ENCODE measurements at places on chromosomes 13 and 19. TPM values are rescaled to one million over a fixed set of nuclear protein-coding genes. Genes with fewer than 3 reads are reported as not detected.

Gene SGCG
- polyA plus RNA-seq: 70.9 TPM

Gene ZNF28
- polyA plus RNA-seq: 8.2 TPM

Gene KIR2DL1
- not detected for polyA plus RNA-seq

Gene ADAT3
- 2.4 TPM for polyA plus RNA-seq

Gene METTL21C
- polyA plus RNA-seq: 17.6 TPM

Gene TYROBP
- polyA plus RNA-seq: 14.7 TPM

Gene FBXL3
- polyA plus RNA-seq: 36.6 TPM

DNA sequence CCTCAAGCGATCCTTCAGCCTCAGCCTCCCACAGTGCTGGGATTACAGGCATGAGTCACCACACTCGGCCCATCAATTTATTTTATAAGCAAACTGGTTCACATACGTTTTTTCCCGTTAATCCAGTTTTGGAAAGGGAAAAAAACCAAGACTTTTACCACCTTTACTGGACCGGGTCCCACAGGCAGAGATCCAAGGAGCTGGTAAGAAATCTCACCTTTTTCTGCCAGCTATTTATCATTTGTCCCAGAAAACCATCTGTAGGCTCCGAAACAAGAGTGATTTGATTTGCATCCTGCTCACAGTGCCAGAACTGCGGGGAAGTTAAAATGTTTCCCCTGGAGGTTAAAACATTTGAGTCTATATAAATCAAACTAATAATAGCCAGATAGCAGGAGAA lies 6.3 kb upstream of the FUT2 start:
- no peak for DNase-seq

DNA sequence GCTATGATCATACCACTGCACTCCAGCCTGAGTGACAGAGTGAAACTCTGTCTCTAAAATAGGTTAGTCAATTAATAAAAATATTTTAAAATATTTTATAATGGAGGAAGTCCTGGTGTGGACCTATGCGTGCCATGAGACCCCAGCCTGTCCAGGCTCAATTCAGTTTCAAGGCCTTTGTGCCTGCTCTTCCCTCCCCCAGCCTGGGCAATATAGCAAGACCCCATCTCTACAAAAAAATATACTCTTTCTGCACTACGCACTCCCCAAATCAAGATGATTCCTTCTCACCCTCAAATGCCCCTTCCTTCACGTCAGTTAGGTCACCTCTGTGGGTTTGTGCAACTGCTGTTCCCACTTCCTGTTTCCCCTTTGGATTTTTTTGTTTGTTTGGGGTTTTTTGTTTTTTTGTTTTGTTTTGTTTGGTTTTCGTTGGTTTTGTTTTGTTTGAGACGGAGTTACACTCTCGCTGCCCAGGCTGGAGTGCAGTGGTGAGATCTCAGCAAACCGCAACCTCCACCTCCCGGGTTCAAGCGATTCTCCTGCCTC lies 1.4 kb upstream of the HSH2D start:
- DNase-seq: no peak

DNA sequence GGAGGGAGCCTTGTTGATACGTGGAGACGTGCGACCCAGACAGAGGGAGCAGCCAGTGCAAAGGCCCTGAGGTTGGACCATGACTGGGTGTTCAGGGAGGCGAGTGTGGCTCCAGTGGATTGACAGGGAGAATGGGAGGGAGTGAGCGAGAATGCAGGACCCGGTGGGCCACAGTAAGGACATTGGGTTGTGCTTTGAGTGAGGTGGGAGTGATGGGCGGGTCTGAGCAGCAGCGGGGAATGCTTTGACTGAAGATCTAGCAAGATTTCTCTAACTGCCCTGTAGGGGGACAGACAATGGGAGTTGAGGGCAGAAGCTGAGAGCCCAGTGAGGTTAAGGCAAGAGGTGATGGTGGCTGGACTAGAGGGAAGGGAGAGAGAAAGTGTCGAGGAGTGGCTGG lies 7.7 kb upstream of the NANOS2 start:
- DNase-seq: no peak

DNA sequence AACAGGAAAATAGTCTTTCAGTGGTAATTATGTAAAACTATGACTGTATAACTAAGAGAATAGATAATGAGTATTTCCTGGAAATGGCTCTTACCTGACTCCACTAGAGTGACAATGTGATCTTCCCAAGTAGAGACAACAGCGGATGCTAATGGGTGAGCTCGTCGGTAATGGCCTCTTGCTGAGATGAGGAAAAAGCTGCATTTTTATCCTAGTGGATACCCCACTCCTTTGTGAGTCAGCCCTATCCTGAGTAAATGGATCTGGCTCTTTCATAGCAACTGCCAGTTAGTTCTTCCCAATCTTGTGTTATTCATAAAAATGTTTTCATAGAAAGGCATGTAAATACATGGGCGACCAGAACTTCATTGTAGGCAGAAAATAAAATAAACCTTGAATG lies 299.5 kb downstream of the NALCN start:
- no peak for DNase-seq

DNA sequence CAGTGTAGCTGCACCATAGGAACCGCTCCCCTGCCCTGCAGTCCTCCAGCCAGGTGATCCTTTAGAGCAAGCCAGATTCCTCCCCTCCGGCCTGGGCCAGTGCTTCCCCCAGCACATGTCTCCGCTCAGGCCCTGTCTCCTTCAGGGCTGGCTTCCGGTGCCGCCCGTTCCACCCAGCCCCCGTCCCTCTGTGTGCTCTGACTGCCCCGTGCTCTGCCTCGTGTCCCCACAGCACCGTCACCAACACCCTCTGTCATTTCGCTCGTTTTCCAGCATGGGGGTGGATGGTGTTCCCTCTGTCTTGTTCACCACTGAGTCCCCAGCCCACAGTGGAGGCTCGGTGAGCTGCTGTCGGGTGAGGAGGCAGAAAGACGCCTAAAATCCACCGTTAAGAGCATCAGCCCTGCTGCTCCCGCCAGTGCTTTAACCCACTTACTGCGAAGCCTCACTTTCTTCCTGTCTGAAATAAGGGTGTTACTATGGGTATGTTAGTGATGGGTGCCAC lies 54.5 kb downstream of the TSSK6 start:
- no peak for DNase-seq

DNA sequence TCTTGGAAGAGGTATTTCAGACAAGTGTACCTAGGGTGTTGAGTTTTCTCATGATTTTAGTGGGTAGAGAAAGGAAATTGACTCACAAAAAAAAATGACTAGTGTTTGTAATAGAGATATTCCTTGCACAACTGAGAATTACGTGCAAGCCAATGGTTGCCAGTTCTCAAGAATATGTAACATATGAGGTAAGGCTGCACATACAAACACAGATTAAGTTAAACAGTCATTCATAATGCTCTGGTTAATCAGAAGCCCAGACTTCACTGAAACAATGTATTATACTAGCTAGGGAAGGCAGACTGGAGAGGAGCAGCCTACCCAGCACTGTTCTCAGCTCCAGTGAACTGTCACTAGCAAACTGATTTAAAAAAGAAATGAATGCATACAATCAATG lies 418.3 kb downstream of the DIAPH3 start:
- no peak for DNase-seq

- no peak for DNase-seq
Measured at GRCh38 chr19:35558400-35559280, 4.8 kb downstream of the ATP4A start.

DNA sequence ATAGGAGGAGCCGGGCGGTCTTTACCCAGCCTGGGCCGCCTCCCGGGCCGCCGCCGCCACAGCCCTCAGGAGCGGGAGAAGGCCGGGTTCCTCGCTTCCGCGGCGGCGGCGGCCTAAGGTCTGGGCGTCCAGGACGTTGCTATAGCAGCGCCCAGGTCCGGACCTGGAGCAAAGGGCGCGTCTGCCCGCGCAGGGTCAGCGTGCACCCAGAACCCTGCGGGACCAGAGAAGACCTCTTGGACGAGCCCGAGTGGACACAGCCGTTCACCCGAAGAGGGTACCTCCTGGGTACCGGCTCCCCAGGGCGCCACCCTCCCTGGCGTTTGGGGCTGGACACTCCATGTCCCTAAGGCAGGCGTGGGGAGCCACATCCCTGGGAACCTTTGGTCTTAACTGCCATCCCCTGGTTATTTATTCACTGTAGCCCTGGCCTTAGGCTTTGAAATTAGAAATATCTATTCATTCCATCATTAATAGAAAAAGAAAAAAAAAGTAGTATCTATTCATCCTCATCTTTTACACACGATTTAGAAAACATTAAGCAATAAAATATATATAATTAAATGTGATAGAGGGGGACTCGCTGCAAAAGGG lies 2.4 kb downstream of the DZIP1 start:
- no peak for DNase-seq

GRCh38 chr13:98273824-98274742 lies 97.0 kb upstream of the RNF113B start:
- no peak for DNase-seq

- no peak for DNase-seq
Measured at GRCh38 chr19:18520848-18521691, 800 bp downstream of the ELL start.

DNA sequence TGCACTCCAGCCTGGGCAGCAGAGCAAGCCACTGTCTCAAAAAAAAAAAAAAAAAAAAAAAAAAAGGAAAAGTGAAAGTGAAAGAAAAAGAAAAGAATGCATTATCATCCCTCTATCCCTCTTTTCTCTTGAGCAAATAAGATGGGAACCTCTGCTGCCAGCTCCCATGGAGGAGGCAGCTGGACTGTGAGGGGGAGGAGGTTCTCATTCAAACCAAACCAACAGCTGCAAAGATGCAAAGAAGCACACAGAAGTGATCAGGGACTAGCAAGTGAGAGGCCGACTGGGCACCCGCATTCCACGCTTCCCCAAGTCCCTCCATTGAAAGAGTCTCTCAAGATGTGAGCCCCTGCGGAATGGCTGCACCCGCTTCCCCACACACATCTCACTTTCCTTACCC lies 63.5 kb downstream of the TSHZ3 start:
- DNase-seq: peak; percentile 22

GRCh38 chr19:6378041-6378440 lies 2.3 kb upstream of the PSPN start:
- no peak for DNase-seq

DNA sequence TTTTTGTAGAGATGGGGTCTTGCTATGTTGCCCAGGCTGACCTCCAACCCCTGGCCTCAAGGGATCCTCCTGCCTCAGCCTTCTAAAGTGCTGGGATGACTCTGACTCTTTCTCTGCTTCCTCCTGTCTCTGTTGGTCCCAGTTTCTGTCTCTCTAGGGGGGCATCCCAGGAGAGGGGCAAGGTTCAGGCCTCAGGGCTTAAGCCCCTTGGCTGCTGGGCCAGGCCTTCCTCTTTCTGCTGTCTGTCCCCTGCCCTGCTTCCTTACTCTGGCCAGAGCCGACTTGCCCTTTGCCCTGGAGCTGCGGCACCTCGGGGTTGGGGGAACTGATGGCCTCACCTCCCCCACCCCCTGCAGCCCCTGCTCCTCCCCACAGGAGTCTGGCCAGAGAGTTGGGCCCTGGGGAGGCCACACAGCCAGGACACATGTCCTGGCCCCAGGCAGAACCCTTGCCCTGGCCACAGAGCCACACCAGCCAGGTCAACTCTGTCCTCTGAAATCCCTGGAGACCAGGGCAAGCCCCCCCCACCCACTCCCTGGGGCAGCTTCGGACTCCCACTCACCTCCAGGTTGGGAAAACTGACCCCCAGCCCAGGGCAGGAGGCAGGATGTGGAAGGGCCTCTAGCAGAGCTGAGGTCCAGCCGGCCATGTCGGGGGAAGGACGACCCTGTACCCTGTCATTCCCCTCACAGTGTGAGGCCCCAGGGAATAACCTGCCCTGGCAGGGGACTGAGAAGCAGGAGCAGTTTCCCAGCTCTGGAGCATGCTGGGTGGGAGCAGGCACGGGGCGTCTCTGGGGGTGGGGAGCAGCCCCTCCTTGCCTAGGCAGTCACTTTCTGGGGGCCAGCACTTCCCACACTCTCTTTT lies 23.7 kb downstream of the CEBPA start:
- no peak for DNase-seq

- no peak for DNase-seq
Measured at GRCh38 chr19:14361824-14362223, 19.4 kb upstream of the ADGRE5 start.

- no peak for DNase-seq
Measured at GRCh38 chr19:58003174-58003828, 681 bp upstream of the ZNF606 start.

GRCh38 chr13:52811841-52812240 lies 36.6 kb downstream of the PCDH8 start:
- DNase-seq: no peak

- no peak for DNase-seq
Measured at GRCh38 chr13:43293986-43294385, 270.6 kb downstream of the DNAJC15 start.

DNA sequence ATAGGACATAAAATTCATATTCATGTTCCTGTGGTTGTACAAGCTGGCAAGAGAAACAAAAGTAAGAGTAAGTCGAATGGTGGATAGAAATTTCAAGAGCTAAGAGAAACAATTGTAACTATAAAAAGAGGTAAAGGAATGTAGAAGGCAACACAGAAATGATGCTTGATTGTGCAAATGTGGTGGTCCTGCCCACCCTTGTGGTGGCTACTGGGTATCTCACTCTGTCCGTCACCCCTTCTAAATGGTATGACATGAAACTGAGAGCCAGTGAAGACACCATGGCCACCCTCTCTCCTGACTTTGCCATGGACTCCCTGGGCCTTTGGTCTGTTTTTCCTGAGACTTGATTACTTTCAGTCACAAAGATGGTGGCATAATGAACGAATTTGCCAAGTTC lies 925.9 kb upstream of the SLITRK6 start:
- DNase-seq: no peak

DNA sequence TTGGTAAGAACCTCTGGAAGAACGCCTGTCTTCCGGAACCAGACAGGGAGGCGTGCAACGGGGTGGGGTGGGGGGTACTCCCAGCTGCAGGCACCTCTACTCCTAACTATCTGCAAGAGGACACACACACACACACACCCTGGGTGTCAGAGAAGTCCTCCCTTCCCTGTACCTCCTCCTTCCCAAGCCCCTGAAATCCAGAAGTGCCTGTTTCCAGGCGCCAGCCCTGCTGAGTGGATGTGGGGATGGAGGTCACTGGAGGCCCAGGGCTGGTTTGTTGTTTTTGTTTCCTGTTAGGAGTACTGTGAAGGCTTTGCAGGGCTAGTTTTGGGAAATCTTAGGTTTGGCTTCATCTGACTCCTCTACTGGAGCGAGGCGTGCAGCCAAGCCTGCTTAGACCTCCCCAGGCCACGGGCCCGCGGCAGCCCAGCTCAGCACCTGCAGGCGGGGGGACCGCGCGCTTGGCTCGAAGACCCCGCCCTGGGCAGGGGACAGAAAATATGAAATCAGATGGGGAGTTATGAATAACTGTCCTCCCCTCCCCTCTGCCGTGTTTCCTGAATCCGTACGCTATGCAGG lies 36.4 kb downstream of the SOX1 start:
- DNase-seq: no peak

DNA sequence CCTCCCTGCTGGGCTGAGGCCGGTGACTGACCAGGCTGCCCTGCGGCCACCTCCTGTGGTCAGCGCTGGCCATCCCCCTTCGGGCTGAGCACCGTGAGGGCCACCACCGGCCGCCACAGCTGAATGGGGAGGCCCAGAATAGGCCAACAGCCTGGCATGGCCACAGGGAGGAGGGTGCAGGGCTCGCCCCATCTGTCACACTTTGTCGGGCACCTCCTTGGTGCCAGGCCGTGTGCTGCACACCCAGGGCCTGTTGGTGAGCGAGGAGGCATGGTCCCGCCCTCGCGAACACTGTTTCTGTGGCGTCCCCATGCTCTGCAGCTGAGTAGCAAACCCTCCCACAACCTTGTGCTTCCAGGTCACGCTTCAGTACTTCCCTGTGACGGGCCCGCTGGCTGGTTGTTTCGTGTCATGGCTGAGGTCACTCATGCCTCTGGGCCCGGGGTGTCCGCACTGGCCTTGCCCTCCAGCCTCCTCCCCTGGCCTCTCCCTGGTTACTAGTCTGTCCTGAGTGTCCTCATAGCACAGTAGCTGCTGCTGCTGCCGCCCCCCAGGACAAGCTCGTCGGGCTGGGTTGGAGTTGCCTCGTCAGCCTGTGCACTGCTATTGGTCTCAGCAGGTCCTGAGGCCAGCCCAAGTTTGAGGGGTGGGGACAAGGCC lies 15.2 kb downstream of the EPN1 start:
- no peak for DNase-seq
